ENCODE measurements at places on chromosomes 1 and 21.

- peak; percentile 11 for DNase-seq
These were observed 671 bp downstream of the HNRNPU start for GRCh38 chr1:244863491-244864252.

DNA sequence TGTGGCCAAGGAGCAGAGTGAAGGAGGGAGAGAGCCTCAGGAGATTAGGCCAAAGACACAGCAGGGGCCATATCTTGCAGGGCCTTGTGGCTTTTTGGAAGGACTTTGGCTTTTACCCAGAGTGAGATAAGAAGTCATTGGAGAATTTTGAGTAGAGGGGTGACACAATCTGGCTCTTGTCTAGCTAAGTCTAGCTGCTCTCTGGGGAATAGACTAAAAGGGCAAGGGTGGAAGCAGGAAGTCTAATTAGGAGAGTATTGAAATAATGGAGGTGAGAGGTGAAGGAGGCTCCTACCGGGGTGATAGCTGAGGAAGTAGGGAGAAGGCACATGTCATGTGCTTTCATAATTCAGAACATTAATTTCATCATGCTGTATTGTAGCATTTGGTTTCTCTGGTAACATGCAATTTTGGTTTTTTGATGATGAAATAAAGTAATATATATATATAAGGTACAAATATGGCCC, 34.3 kb upstream of the KCNA3 start:
- no peak for DNase-seq

GRCh38 chr1:219325368-219325742, 151.7 kb downstream of the LYPLAL1 start:
- DNase-seq: no peak

DNA sequence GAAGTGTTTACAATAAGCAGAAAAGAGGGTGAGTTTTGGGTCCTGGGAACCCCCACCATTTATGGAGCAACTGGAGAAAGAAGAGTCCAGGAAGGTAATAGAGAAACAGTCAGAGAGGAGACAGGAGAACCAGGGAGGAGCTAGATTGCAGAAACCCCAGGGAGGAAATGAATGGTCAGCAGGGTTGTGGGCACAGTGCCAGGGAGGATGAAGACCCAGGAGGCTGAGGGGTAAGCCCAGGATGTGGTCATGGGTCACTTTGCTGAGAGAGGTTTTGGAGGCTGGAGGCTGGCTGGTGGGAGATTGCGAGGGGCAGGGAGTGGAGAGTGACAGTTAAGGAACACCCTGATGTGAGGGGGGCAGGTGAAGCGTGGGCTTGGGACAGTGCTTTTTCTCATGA, 169.9 kb upstream of the CSF3R start:
- no peak for DNase-seq

DNA sequence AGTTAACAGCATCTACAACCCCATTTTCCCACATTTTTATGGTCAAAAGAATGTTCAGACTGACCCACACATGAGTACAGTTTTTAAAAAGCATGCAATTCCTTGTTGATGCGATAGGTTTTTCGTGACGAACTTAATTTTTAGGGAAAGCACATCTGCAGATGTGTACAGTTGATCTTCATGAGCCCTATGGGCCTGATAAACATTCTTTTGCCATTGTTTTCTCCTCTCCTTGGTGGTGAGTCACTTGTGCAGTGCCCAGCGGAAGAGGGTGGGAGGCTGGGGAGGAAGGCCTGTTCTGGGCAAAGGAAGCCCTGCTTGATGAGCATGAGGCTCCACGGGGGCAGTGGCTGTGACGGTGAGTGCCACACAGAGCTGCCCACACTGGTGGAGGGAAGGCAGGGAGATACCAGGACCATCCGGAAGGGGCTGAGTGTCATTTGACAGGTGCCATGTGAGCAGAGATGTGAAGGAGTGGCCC, 5.3 kb downstream of the ARF1 start:
- DNase-seq: no peak

DNA sequence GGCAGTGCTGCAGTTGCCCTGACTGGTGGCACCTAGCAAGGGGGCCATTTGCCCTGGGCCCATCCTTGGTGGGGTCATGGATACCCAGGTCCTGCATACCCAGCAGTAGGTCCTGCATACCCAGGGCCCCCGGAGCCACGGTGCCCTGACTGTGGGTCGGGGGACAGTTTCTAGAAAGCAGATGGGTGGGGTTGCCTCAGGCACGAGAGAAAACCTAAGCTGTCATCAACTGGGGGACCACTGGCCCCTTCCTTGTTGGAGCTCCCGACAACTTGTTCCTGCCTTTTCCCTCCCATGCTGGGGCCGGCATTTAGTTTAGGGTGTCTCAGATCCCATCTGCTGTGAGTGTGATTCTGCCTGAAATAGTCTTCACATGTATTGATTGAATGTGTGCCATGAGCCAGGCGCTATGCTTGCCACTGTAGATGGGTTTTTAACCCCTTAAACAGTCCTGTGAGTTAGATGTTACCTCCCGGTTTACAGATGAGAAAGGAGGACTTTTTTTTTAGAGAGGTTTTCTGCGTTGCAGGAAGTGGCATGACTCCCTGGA, 15.6 kb downstream of the SPSB1 start:
- no peak for DNase-seq

DNA sequence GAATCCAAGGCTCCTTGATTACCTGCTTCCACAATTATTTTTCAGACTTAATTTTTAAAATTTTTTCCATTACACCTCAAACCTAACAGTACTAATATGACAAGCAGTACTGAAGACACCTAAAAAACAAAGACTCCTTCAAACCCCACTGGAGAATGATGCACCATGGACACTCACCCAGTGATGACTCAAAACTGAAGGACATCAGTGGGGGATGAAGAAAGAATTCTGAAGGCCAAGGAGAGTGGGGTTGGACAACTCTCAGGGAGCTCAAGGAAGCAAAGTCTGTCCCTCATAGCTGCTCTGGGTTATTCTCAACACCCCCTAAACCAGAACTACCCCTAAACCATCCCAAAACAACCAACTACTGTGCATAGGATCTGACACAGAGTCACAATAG, 2.4 kb upstream of the ARHGAP29 start:
- DNase-seq: no peak

DNA sequence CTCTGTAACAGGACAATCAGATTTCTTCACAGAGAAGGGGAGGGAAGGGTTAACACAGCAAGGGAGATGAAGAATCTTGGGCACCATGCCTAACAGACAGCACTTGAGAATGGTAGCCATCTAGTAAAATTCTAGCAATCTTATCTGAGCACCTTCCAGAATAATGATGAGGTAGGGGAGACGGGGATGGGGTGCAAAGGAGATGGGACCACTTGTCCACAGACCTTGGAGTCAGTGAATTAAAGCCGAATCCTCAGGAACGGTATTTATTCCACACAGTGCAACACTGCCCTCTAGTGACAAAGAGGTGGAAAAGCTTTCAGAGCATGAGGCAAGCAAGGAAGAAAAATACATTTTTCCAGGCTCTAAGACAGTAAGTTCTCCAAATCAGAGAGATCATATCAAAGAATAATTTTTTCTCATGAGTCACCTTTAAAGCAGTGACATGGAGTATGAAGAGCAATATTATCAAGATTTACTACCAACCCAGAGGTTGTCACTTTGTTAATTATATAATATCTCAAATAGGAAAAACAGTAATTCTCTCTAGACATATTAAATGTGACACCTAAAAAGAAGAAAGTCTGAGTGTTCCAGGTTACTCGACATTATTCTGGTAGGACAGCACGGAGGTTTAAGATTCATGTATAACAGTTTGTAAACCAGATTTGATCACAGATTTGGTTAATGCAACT, 43.3 kb upstream of the LPAR3 start:
- DNase-seq: no peak

DNA sequence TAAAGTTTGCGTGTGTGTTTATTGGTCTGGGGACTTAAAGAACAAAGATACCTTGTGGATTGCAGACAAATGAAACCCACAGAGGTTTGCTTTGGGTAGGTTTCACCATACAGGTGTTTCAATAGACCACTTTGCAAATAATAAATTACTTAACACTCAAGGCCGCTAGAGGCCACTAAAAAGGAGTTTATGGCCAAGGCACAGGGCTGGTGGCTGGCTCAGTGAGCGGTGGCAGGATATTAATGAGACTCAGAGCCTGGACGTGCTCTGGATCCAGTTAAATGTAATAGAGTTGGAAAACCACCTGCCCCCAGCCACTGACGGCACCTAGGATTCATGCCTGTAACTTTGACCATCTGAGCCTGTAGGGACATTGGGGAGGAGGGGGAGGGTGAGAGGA, 44.5 kb downstream of the LRRC38 start:
- no peak for DNase-seq

GRCh38 chr21:29256126-29256910, 42.4 kb upstream of the BACH1 start:
- DNase-seq: no peak

DNA sequence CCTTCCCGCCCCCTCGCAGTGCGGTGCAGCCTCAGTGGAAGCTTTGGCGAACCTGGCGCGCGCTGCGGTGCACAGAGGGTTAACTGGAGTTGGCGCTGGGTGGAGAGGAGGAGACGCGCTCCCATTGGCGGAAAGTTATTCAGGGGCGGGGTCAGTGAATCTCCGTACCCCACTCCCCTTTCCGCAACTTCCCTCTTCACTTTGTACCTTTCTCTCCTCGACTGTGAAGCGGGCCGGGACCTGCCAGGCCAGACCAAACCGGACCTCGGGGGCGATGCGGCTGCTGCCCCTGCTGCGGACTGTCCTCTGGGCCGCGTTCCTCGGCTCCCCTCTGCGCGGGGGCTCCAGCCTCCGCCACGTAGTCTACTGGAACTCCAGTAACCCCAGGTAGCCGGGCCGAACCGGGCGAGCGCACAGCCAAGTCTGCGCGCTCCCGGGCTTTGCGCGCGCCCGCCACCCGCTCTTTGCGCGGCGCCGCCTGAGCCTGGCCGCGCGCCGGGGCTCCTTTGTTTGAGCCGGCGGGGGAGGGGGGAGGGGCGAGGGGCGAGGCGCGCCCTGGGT, at the start of gene EFNA4:
TSS of gene EFNA4 (plus strand) at position 191 of the 561 bp plus-strand sequence. CDS start at position 275, 84 bp downstream.
- no peak for DNase-seq

DNA sequence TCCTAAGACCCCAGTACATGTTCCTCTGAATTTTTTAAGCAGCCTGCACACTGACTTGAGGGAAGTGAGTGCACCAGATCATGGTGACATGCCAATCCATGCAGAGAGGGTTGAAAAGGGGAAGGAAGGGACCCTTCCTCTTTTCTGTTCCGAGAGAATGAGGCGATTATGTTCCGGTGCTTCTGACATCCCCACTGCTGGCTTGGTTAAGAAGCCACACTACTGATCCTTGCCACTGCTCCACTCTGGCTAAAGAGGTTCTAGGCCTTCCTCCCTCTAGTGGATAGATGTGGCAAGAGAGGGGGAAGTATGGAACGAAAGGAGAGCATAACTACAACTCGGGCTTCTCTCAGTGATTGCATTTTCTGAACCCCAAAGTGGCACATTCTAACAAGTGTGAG, 1.8 kb upstream of the CYB5R1 start:
- DNase-seq: no peak

DNA sequence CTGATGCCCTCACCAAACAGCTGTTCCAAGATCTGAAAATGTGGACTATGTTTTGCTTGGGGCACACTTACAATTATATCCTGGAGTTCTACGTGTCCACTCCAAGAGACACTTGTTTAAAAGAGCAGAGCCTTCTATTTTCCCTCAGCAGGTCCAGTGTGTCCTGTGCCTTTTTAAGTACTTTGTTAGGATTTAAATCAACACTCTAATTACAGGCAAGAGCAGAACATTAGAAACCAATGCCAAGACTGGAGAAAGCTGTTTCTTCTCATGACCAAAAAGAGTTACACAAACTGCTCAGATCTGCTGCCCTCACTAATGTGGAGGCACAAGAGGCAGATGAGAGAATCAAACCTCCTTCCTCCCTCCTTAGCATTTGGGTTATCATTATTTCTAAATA, 452.9 kb downstream of the LMO4 start:
- no peak for DNase-seq

DNA sequence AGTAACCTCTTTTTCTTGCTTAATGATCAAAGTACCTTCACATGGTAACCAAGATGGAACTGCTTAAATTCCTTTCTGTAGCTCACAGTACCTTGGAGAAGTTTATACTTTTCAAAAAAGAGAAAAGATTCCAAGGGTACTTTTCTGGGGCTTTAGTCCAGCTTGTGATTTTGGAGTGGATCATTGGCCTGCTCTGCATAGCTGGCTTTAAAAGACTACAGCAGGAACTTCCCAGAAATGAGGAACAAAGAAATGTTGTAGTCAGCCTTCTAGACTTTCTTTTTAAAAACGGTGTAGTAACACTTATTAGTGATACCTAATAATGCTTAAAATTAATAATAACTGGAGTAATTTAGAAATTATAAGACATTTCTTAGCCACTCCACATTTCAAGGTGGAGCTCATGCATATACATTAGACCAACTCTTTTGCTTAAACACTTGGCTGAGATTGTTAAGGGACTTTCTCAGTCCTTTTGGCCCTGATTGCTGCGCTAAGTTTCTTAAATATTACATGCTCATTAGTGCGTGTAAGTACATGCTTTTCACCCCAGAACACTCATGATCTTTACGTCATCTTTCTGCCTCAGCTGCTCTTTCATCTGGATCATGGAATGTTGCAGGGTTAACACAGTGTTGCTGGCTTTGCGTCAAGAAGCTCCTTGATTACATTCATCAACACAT, 57.3 kb downstream of the SDCCAG8 start:
- DNase-seq: no peak

- no peak for DNase-seq
These were observed 3.7 kb downstream of the RGSL1 start for GRCh38 chr1:182453631-182454030.

- no peak for DNase-seq
These were observed 160.5 kb downstream of the ACTL8 start for GRCh38 chr1:17915511-17916197.

DNA sequence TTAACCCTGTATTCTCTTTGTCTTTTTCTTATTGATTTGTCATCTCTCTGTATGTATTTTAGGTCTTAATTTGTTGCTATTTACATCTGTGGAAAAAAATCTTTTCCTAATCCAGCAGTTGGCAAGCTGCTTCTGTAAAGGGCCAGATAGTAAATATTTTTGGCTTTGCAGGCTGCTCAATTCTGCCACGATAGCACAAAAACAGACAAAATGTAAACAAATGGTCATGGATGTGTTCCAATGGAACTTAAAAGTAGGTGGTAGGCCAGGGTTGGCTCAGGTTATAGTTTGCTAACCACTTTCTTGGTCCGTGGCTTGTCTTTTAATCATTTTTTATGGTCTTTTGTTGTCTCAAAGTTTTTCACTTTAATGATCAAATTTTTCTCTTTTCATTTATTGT, 371.8 kb downstream of the HHAT start:
- no peak for DNase-seq

- DNase-seq: no peak
These were observed 785.7 kb downstream of the ADGRL2 start for GRCh38 chr1:82586473-82586872.

- DNase-seq: no peak
These were observed 20.2 kb downstream of the S100A16 start for GRCh38 chr1:153592748-153593147.

- no peak for DNase-seq
These were observed 107.0 kb downstream of the TGFBR3 start for GRCh38 chr1:91778964-91779363.

- no peak for DNase-seq
These were observed 20.0 kb downstream of the CACNA1E start for GRCh38 chr1:181503171-181503810.
